ENCODE measurements at places on chromosomes 12 and 14. TPM values are rescaled to one million over a fixed set of nuclear protein-coding genes. Genes with fewer than 3 reads are reported as not detected.
A peak's percentile ranks its signal among the peaks of the same experiment; 100 is the strongest.

TAS2R20 gene
- total RNA-seq, result 0.61 TPM

GRCh38 chr12:101634724-101635123 lies 40.0 kb downstream of the MYBPC1 start:
- DNase-seq, result no peak

DNA sequence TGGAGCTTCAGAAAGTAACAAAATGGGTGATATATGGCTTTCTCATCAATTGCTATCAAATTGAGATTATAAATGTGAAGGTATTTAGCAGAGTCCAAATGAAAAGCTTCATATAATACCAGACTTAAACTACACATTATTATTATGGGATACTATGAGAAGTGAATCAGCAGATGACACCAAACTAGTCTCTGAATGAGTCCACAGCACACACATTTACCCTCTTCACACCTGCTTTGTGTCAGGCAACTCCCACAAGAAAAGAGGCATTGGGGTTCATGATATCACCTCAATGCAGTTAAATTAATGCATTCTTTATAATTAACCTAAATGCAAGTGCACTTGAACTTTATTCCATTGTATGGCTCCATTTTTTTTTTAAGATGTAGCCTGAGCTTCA lies 330.5 kb downstream of the BCL11B start:
- DNase-seq, result no peak

GRCh38 chr12:32108787-32109186 lies 2.1 kb downstream of the BICD1 start:
- peak; percentile 47 for DNase-seq

- DNase-seq, result no peak
Observed at GRCh38 chr14:60309867-60310552, 61.0 kb downstream of the PPM1A start.

GRCh38 chr14:29853272-29853671 lies 74.4 kb downstream of the PRKD1 start:
- DNase-seq, result no peak

DNA sequence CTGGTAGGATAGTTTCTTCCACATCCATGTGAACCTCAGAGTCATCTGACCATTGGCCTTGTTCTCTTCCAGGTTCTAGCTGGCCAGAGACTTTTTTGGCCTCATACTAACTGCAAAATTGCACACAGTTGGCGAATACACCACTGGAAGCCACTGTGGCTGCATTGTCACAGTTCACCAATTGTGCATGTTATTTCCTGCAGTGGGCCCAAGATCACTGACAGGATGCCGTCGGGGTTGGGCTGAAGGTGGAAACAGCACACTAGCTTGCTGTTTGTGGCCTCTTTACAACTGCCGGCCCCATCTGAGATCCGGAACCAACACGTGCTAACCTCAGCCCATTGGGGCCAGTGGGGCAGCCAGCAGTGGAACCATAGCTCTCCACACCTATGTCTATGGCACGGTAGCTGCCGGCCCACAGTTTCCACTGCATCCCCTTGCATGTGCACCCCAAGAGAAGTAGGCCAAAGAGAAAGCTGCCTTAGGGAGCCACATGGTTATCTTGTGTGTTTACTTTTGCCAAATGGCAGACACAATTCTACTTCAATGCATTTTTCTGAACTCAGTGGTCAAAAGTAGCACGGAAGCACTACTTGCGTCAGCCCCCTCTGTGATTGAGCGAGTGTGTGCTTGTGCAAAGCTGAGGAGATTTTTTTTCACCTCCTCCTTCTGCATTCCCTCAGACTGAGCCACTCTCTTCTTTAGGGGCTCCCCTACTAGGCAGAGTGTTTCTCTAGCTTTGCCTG lies 464.0 kb downstream of the RAD51B start:
- no peak for DNase-seq

GRCh38 chr12:47808574-47809365 lies 10.9 kb downstream of the HDAC7 start:
- no peak for DNase-seq
